ENCODE measurements at places on chromosomes 4 and X.

GRCh38 chrX:23046443-23046842, 46.7 kb downstream of the DDX53 start:
- no peak for DNase-seq

- peak; percentile 27 for DNase-seq
Measured at GRCh38 chr4:6423575-6423974, 48.8 kb downstream of the PPP2R2C start.

DNA sequence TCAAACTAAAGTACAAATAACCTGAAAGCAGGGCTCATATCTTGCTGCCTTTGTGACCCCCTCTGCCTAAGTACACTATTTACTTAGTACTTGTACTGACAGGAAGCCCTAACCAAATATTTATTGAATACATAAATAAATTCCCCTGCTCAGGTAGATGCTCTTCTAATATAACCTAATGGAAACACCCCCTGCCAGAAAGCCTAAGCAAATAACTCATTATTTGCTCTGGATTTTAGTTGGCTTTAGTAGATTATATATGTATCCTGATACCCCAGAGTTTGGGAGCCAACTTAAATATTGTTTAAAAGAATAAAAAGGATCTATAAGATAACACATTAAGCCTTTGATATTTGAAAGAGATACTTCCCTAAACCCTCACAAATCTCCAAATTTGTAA, 318.2 kb downstream of the PPP1R2C start:
- DNase-seq, result no peak

DNA sequence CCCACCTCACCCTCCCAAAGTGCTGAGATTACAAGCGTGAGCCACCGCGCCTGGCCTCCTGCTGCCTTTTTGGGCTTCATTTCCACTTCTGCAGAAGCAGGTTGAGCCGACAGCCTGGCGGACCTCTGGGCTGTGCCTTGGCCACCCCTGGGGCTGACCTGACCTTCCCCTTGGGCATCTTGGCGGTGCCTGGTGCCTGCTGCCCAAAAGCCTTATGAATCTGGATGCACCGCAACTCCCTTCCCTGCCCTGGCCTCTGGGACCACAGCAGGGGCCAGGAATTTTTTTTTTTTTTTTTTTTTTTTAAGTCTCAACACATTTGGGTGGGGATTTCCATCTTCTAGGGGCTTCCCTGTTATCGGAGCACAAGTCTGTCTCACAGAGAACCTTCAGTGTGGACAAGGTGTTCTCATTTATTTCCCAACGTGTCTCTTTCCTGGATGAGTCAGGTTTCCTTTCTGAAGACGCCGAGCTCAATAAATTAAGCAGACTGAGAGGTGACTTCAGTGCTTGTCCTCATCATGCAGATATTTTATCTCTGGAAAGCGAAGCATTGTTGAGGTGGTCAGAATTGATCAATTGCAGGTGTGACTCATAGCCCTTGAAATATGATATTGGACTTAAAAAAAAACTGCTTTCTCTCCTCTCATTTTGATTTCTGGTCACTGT, 79.7 kb downstream of the SHROOM2 start:
- no peak for DNase-seq

GRCh38 chrX:9447906-9448305, 17.0 kb upstream of the TBL1X start:
- no peak for DNase-seq

- no peak for DNase-seq
Measured at GRCh38 chr4:153529646-153530045, 63.5 kb downstream of the TMEM131L start.

DNA sequence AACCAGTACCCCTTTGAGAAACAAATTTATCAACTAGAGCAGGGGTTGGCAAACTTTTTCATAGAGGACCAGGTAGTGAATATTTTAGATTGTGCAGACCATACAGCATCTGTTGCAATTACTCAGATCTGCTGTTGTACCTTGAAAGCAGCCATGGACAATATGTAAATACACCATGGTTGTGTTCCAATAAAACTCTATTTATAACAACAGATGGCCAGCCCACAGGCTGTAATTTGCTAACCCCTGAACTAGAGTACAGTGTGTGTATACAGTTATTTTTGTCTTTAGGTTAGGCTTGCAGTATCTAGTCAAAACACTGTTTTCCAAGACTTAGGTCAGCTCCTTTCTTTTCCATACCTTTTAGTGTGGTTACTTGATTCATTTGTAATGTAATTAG, 54.4 kb downstream of the PHKA1 start:
- DNase-seq, result no peak

DNA sequence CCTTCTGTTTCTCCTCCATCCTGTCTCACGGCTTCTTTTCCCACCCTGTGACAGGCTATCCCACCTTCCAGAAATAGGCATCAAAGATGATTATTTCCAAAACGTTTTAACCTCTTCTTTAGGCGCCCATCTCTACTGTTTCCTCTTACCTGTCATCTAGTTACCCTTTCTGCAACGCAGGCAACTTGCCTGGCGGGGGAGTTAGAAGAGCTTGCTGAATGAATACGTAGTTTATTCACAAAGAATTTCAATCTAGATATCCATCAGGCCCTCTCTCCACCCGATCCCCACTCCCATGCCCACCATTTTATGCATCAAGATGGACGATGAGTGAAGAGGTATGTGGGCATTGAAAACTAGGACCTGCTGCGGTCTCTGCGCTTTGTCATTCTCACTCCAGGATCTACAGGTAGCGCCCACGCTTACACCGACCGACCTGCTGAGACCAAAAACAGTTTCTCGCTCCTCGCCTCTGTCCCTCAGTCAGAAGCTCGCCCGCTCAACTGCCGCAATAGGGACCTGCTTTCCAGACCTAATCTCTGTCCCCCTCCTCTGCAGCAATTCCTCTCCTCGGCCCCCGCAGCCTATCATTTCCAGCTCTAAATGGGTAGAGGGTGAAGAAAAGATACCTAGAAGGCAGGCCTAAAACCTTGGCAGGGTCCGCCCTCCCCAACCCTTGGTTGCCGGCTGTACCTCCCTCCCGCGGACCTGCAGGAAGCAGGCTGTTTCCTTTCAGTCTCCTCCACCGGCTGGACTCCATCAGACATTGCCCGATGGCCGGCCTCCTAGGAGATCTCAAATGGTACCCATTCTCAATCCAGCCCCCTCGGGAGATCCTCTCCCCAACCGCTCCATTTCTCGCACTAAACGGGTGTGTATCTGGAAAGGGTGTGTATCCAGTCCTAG, 624 bp downstream of the BEX5 start:
- DNase-seq, result no peak

GRCh38 chrX:79630033-79631009, 263.2 kb upstream of the ITM2A start:
- no peak for DNase-seq

- DNase-seq, result no peak
Measured at GRCh38 chr4:111535792-111536191, 609.5 kb upstream of the FAM241A start.

DNA sequence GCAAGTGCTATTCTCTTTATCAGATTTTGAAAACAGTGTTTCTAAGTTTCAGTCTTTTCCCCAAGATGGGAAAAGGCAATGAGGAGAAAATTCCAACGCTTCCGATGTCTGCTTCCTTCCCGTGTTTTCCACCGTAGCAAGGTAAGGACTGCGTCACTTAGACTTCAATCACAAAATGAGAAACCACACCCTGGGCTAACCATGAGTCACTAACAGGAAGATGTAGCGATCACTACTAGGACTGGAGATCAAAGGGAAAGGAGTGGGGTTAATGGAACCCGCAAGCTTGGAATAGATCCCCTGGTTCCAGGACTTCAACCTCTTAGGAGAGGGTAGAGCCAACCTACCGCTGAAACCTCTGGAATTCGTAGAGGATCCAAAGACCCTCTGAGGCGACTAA, 250.7 kb upstream of the ZFP42 start:
- DNase-seq, result no peak

- DNase-seq, result no peak
Measured at GRCh38 chrX:82134378-82134777, 932.5 kb downstream of the SH3BGRL start.

DNA sequence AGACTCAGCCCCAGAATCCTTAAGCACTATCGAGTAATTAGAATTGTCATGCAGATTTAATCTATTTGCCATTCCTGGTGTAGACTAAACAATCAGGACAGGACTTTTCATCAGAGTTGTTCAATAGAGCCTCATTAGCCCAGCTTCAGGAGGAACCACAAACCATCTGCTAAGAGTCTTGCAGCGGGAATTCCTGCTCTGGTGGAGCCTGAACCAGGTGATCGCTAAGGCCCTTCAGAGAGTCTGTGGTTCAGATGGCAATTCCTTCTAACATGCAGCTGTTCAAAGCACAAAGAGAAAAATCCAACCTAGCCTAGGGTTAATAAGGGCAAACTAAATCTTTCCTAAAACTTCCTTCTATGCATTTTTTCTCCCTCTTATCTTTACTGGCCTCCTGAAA, 119.1 kb upstream of the CPEB2 start:
- no peak for DNase-seq

DNA sequence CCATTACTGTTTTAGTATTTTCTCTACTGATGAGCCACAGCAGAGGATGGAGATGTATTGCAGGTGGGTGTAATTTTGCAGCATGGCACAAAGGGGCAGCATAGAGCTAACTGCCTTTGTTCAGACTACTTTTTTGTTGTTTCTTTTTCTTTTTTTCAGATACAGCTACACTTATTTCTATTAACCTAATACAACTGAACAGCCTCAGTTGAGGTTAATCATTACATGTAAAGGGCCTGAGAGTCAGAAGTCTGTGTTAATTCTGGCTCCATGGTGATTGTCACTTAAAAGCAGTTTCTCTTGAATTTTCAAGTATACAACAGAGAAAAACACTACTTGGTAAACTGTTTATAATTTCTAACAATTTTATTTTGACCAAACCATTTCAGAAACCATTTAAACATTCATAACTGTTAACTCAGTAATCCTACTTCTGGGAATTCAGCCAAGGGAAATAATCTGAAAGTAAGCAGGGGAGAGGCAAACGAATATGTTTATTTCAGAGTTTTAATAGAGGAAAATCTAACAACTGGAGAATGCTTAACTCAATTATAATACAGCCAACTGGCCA, 13.9 kb upstream of the PPEF2 start:
- DNase-seq, result peak; percentile 86

DNA sequence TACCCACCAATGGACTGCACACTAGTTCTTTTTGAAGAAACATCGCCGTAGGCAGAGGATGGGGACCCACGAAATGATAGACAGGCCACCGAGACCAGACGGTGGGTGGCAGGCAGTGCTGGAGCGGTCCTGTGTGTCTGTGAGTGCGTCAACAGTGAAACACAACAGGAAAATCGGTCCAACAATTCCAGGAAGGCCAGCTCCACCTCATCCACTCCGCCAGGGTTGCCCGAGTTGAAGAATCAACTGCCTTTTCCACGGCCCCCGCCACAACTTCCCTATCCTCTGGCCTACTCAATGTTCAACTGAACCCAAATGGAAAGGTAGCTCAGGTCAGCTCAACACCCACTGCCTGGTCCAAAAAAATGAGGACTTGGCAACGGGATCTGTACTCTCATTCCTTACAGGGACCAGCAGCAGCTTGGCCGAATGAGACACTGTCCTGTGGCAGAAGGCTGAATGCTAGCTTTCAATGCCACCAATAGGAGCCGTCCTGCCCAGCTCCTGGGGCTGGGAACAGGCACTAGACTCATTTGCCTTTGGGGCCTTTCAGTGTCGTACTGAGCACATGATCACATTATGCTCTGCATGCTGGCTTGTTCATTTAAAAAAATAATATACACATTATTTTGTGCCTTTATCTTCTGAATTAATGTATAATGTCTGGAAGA, 43.5 kb downstream of the MID1 start:
- DNase-seq, result no peak

GRCh38 chr4:677431-678293, 3.3 kb downstream of the MYL5 start:
- DNase-seq, result no peak

DNA sequence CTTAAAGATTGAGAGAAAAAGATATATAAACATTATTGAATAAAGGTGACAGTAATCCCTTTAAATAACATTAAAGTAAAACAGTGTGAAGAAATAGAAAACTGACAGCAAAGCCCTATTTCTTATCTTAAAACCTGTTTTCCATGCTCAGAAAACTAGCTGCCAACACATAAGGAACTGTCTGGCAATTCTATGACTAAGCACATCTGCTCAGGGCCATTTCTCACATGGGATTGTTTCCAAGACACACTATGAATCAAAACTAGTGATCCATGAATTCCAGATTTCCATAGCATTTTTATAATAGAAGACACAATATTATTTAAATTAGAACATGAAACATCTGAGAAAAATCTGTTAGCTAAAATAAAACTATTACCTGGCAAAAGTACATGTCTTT, 113.4 kb downstream of the SCLT1 start:
- DNase-seq, result peak; percentile 88

- DNase-seq, result no peak
Measured at GRCh38 chr4:12889054-12889453, 595.1 kb downstream of the RAB28 start.

DNA sequence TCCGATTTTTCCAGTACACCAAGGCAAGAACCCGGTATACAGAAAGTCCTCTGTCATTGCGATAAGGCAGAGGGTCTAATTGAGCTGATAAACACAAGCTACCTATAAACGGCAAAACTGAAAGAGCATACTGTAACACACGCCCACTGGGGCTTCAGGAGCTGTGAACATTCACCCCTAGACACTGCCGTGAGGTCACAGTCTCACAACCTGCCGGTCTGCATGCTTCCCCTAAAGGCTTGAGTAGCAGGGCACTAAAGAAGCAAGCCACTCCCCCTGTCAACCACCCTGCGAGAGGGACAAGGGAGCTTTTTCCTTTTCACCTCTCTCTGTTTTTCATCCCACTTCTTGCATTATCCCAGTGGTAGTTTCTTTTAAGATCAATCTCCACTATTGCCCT, 22.4 kb upstream of the F9 start:
- no peak for DNase-seq

DNA sequence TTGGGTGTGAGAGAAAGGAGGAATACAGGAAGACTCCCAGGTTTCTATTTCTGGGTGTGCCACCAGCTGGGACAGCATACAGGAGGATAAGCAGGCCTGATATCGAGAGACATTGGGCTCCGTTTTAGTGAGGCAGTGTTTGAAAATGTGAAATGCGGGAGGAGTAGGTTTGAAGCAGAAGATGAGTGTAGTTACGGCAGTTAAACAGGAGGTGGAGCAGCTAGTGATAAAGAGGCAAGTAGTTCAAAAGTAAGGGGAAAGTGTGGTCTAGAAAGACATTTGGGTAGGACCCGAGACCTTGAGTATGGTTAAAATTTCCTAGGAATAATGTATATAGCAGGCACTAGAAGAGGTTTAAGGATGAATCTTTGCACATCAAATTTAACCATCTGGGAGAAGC, 42.4 kb downstream of the DCUN1D4 start:
- peak; percentile 46 for DNase-seq

- no peak for DNase-seq
Measured at GRCh38 chr4:101831816-101832215, 41.3 kb downstream of the BANK1 start.

GRCh38 chr4:94598758-94599157, 147.0 kb downstream of the PDLIM5 start:
- DNase-seq, result no peak

Data from osteoblast (primary cell).